ENCODE measurements at places on chromosomes 7 and 10.
A peak's percentile ranks its signal among the peaks of the same experiment; 100 is the strongest.

- DNase-seq: no peak
Measured at GRCh38 chr7:46071076-46071475, 150.0 kb upstream of the IGFBP3 start.

DNA sequence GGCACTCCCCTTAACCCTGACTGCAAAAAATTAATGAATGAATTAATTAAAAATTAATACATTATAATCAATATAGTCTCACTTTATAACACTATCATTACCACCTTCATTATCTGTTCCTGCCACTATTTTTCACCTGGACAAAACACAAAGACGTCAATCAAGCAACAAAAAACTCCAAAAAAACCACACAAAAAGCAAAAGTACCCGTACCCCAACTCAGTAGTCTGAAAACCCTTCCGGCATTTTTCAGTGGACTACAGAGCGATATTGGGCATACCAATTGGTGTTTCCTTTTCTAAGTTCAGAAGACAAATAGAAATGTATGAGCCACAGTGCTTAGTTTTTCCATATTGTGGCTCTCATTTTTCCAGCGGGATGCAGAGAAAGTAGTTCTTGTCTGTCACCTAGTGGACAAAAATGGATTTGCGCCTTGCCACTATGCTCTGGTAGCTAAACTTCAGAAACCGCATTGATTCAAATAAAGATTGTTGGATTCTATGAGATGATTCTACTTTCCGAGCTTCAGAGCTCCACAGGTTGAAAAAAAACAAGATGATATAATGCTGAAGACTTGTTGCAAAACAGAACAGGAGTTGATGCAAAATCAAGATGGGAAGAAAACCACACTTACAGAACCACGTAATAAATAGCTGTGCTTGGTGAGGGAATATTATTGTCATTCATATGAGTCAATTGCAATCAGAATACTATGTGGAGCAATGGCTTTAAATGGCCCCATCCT lies 50.6 kb upstream of the ITGB1 start:
- DNase-seq: peak; percentile 38

- DNase-seq: peak; percentile 61
Measured at GRCh38 chr7:100568896-100569844, 4.5 kb downstream of the SAP25 start.

GRCh38 chr10:71281646-71282322 lies 37.3 kb upstream of the SLC29A3 start:
- no peak for DNase-seq

DNA sequence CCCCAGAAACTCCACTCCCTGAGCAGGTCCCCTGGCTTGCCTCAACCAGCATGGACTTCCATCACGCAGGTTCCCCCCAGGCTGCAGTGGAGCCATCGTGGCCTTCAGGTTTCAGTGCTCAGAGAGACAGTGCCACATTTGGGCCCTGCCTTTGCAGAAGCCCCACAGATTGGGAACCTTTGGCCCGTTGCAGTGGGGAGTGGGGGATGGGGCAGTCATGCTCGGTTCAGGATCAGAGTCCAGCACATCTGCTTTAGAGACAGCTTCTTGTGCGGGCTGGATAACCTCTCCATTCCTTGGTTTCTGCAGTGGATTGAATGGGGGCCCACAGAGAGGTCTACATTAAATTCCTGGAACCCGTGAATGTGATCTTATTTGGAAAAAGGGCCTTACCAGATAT lies 183.9 kb downstream of the EBF3 start:
- DNase-seq: no peak

GRCh38 chr10:42802876-42803275 lies 20.3 kb downstream of the BMS1 start:
- DNase-seq: no peak

DNA sequence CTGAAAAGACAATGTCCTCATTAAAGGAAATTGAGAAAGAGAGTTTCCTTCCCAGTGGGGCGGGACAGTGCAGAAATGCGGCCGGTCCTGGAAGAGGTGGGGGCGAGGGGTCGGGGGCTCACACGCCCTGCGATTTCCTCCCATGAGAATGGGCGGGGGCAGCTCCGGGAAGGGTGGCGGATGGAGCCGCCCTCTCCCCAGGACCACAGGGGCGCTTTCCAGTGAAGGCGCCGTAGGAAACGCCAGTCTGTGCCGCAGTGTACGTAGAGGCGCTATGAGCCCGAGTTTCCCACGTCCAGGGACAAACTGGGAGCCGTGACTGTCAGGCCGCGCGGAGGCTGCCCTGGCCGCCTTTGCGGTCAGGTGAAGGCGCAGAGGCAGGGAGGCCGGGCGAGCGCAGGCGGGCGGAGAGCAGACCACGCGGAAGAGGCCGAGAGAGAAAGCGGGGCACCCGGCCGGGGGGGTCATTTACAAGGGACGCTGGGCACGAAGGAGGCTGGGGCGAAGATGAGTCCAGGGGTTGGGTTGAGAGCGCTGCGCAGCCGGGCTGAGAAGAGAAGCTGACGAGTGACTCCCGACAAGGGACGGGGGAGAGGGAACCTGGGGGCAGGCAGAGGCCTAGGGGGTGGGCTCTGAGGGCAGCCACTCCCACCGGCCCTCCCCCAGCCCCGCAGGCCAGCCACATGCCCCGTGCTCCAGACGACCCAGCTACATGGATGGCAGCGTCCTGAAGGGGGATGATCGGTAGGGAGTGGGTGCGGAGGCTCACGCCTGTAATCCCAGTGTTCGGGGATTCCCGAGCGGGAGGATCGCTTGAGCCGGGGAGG lies 45.0 kb downstream of the ALOX5 start:
- DNase-seq: peak; percentile 88

- DNase-seq: no peak
Measured at GRCh38 chr10:110966146-110966545, 46.7 kb downstream of the SHOC2 start.

Data from left cardiac atrium (tissue), 4 donors.